Activated B cell treated with CpG ODN at 0.5 μM for 24 hours (primary cell): ENCODE measurements at places on chromosomes 1 and 21.

DNA sequence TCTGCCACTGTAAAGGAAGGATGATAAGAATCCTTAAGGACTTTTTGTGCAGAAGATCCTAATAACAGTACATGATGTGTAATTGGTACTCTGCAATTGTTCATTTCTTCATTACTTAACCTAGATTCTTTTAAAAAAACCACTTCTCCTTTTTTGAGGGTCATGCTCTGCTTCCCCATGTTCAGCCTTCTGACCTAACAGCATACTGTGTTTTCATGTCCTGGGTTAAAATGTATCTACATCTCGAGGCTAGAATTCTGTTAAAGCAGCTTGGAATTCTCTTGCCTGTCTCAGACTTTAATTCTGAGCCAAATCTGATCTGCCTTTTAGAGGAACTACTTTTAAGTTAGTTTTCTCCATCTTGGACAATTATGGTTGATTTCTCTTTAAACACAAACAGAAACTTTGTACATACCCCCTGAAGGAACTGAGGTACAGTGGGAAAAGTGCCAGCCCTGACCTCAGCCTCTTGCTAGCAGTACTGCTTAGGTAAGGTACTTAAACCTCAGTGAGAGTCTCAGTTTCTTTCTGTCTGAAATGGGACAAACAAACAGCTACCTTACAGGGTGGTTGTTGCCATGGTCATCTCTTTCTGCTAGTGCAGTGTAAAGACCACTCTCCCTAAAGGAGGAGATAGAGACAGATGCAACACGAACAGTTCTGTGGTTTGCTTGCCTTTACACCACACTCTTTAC, 103.2 kb upstream of the DYNLT5 start:
- no peak for DNase-seq

DNA sequence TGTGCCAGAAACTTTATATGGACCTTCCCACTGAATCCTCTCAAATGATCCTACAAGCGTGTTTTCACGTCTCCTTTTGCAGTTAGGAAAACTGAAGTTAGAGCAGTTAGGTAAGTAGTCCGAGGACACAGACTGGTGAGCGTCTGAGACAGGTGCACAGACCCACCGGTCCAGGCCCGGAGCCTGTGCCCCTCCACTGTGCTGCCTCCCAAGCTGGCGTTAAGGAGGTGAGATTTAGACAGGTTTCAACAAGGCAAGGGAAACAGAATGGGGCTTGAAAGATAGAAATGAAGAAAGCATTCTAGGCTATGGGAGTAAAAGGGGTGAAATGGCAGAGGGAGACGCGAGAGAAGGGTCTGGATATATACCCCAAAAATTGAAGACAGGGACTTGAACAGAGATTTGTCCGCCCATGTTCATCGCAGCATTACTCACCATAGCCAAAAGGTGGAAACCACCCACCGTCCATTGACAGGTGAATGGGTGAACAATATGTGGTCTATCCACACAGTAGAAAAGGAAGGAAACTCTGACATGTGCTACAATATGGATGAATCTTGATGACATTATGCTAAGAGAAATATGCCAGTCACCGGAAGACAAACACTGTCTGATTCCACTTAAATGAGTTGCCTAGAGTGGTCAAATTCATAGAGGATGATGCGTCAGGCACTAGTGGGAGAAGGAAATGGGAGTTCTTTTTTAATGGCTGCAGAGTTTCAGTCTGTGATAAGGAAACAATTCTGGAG, 15.7 kb upstream of the PKP1 start:
- DNase-seq: no peak

GRCh38 chr1:204996981-204997380, 46.0 kb upstream of the CNTN2 start:
- DNase-seq: no peak

DNA sequence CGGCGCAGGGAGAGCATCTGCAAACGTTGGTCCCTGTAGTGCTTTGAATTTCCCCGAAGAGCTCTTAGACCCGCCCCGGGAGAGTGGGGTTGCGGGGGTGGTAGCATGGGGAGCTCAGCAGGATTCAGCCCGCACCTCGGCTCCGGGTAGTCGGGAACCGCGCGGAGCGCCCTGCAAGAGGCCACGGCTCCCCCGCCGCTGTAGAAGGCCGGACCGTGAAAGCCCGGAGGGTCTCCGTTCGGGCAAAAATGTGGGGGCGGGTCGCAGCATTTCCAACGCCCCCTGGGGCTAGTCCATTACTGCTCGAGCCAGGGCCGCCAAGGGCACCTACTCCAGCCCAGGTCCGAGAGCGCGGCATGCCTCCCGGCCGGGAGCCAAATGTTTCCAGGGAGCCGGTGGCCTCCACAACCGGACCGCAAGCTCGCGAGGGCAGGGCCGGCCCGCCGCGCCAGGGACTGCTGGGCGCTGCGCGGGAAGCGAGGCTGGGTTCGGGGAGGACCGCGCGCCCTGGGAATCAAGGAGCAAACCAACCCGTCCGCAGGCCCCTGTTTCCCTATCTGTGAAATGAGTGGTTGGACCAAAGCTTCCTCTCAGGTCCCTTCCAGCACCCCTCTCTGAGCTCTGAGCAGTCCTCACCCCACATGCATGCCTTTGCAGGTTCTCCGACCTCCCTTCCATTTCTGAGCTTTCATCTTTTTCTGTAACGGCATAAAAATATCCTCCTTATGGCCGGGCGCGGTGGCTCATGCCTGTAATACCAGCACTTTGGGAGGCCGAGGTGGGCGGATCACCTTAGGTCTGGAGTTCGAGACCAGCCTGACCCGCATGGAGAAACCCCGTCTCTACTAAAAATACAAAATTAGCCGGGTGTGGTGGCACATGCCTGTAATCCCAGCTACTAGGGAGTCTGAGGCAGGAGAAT, 775 bp upstream of the TMEM63A start:
- no peak for DNase-seq

DNA sequence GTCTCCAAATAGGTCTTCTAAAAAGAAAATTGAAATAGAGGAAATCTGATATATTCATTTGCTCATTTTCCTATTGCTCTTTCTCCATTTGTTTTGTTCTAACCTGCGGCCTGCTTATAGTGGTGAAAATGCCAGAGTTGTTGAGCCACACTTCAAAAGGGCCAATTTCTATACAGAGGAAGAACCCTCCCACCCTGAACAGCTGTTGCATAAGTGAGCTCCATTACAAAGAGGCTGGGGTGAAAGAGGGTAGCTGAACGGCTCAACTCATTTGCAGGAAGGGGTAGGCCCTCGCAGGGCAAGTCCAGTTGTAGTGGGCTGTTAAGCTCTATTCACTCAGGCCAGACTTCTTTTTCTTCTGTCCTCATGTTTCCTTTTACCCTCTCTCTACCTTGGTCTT, 8.8 kb downstream of the ADCY10 start:
- no peak for DNase-seq

- DNase-seq: no peak
Measured at GRCh38 chr1:7420098-7420445, 351.0 kb upstream of the VAMP3 start.

GRCh38 chr1:42966688-42967612, 8.3 kb upstream of the SLC2A1 start:
- DNase-seq: no peak

- DNase-seq: no peak
Measured at GRCh38 chr1:157371826-157372225, 180.5 kb downstream of the FCRL5 start.

DNA sequence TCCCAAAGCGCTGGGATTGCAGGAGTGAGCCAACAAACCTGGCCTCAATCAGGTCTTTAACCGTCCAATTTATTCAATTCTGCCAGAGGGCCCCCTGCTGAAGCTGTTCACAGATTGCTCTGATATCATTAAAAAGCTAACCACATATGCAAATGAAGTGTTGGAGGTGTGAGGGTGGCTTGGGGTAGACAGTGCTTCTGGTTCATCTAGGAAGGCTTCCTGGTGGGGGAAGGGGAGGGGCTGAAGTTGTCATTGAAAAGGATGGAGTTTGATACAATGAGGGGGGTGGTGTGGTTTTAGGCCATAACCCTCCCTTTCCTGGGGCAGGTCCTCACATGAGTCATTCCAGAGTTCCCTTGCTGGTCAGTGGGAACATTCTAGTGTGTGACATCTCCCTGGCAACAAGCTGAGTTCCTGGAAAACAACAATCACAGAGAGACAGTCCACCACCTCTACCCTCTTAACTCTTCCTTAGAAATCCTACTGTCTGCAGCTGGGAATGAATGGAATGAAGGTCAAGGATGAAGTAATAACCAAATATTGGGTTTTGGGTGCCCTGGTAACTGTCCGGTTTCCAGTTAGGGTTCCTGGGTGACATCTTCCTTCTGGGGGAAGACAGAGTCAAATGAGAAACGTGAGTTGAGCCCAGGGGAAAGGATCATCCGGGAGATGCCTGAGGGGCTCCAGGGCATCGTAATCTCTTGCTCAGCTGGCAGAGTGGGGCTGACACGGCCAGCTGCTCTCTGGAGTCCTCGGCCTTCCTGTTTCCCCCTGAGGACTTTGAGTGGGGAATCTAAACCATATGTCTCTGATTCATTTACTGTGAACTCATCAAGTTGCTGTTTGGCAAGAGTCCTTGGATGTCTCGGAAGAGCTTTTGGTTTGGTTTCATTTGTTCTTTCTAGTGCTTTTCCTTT, 32.2 kb downstream of the BATF3 start:
- DNase-seq: no peak

GRCh38 chr1:169027607-169028320, 78.7 kb upstream of the ATP1B1 start:
- DNase-seq: no peak

DNA sequence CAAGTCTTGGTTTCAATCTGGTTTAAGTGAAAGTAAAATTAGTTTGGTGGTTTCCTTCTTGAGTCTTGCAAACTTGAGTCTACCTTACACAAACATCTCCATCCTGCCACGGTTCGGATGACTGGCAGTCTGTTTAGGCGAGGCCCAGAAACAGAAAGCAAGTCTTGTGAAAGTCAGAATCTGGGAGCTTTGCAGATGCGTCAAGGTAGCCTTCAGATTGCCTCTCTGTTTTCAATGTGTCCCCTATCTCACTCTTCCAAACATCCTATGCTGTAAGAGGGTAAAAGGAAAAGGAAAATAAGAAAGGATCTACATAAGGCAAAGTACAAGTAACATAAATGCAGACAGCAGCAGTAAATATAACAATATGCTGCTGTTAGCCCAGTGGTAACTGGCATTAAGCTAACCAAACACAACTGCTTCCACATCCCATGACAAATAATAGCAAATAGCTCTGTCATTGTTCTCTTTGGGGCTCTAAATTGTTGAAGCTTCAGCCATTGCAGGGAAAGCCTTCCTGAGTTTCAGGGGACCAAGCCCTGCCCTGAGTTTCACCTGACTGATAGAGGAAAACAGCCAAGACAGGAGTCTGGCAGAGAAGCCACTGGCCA, 26.2 kb upstream of the C1orf105 start:
- peak; percentile 36 for DNase-seq

GRCh38 chr1:229190057-229190575, 80.8 kb upstream of the RAB4A start:
- DNase-seq: no peak

DNA sequence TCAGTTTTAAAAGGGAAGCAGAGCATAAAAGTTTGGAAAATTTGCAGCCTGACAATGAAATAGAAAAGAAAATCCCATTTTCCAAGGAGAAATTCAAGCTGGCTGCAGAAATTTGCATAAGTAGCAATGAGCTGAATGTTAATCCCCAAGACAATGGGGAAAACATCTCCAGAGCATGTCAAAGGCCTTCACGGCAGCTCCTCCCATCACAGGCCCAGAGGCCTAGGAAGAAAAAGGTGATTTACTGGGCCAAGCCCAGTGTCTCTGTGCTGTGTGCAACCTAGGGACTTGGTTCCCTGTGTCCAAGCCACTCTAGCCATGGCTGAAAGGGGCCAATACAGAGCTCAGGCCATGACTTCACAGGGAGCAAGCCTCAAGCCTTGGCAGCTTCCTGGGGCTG, 26.1 kb downstream of the KRTAP20-3 start:
- DNase-seq: no peak

DNA sequence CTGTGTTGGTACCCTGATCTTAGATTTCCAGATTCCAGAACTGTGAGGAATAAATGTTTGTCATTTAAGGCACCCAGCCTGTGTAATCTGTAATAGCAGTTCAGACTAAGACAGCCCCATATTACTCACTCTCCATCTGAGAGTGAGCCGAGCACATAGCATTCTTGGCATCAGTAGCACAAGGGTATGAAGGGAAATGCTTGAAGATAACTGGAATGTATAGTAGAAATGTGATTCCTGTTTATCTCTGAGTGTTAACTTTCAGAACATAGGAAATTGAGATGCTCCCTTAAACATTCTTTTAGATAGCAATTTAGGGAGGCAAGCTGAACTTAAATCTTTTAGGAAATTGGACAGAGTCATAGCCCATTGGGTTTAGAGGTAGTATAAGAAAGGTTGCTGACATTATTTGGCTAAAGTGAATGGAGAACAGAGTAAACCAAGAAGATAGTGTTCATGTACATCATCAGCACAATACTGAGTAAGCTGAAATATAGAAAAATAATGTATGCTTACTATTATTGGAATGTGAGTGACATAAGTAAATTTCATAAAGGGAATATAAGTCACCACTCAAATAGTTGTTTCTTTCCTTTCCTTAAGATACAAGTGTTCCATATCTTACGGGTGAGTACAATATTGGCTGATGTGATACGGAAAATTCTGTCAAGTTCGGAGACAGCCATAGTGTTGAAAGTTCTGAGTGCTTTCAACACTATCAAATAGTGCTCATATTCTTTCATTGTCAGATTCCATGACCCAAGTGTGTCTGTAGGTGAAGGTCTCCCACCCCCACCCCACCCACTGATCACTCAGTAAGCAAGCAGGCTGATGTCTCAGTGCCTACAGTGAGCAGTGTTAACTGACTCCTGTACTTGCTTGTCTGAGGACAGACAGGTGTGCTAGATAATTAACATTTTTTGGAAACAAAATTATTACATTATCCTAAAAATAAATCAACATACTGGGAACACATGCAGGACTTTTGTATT, 73.7 kb downstream of the LRRC8D start:
- no peak for DNase-seq

- no peak for DNase-seq
Measured at GRCh38 chr1:209707308-209707707, 2.7 kb downstream of the HSD11B1 start.

DNA sequence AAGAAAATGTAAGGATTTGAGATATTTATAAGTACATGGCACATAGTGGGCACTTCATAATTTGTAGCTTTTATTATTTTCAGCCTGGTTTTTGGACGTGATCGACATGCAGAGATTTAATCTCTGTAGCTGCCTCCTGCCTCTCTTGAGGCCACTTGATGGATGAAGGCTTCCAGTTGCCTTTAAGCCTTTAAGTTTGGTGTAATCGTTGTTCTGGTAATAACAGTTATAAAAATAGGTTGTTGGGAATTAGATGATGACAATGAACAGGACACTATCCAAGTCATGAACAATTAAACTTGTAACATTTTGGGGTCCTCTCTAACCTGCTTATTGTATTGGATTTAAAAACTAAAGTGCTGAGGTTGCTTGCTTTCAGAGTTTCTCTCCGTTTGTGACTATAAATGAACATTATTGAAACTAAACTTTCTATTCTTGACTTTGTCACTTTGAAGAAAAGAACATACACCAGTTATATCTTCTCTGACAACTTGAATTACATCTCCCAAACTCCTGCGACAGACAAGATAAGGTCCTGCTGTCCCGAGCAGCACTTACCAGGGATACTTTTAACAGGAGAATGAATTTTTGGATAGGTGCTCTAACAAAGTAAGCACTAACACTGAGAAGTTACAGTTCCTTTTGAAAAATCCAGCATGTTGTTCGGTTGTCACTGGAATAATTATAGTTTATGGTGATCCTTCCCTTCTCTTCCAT, 295.0 kb downstream of the NFIA start:
- no peak for DNase-seq

- no peak for DNase-seq
Measured at GRCh38 chr1:38009088-38009840, 3.3 kb upstream of the UTP11 start.

GRCh38 chr1:152967201-152967600, 3.2 kb upstream of the SPRR4 start:
- DNase-seq: no peak

- DNase-seq: no peak
Measured at GRCh38 chr1:86228546-86228945, 72.0 kb upstream of the COL24A1 start.
